Hematopoietic multipotent progenitor cell treated with erythropoietin and hydrocortisone succinate and interleukin-3 and kit ligand, for 8 days (in vitro differentiated cells): ENCODE measurements at places on chromosomes 2 and 18.

- no peak for DNase-seq
These were observed 44.9 kb upstream of the TBC1D8 start for GRCh38 chr2:101195871-101196661.

DNA sequence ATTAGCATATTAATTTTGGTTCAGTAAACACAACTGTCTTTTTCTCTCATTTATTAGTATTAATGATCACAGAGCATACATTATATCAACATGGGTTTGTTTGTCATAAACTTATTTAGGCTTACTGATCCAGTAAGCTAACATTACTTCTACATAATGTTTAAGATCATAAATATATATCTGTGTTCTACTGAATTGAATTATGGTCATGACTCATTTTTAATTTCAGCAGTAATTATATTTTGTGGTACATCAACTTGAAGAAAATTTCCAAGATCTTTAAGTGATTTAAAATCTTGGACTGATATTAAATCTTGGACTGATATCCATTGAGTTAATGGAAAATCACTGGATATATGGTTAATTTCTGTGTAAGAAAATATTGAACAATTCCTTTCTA, 111.7 kb downstream of the CALCRL start:
- no peak for DNase-seq

DNA sequence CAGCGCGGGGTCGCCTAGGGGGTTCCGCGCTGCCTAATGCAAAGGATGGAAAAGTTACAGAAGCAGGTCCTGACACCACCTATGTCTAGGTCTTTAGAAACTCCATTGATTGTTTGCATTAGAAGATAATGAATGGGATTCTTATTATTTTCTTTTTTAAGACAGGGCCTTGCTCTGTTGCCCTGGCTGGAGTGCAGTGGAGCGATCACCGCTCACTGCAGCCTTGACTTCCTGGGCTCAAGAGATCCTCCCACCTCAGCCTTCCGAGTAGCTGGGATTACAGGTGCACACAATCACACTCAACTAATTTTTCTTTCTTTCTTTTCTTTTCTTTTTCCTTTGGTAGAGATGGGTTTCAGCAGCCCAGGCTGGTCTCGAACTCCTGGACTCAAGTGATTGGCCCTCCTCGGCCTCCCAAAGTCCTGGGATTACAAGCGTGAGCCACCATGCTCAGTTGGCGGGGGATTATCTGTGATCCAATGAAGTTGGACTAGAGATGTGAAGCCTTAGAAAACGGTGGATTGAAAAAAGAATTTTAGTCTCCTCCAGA, 761 bp upstream of the IDH1 start:
- no peak for DNase-seq

DNA sequence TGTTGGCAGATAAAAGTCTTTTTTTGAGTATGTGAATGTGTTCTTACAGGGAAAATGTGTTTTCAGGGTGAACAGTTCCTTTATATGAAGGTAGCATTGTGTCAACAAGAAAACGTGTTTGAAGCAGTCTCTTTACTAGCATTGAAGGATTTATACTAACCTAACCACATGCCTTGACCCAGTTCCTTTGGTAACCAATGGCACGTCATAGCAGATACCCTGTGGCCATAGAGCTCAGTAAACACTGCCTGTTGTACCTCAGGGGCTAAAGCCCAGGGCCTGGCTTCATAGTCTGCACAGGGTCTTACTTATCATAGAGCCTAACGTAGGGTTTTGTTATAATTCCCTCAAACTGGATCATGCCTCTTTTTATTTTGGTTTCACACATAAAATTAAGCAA, 32.1 kb upstream of the NFU1 start:
- no peak for DNase-seq

DNA sequence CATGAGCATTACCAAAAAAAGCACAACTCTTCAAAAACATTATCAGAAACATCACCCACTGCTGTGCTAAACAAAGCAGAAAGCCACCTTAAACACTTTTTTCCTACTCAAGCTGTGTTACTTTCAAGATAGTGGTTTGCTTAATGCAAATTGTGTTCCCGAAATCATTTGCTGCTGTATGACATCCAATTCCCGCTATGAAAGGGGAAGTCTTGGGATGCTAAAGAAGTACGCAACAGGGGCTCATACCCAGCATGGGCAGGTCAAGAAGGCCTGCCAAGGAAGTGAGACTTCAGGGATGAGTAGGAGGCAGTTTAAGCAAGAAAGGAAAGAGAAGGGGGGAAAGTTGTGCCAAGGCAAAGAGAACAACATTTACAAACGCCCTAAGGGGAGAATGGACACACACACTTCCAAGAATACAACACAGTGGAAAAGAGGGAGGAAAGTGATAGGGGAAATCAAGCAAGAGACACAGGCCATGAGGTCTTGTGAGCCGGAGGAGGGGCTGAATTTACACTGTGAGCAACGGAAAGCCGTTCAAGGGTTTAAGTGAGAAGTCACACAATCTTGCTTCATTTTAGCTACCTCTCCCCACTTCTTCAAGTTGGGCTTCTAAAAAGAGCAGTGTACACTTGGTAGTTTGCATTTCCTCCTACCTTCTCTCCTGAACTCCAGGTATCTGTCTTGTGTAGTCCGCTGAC, 4.0 kb downstream of the PTPN2 start:
- DNase-seq: no peak

GRCh38 chr2:126543081-126543480, 112.9 kb upstream of the GYPC start:
- DNase-seq: no peak
